NCI-H82 (cell line): ENCODE measurements at places on chromosomes 6 and 20.

DNA sequence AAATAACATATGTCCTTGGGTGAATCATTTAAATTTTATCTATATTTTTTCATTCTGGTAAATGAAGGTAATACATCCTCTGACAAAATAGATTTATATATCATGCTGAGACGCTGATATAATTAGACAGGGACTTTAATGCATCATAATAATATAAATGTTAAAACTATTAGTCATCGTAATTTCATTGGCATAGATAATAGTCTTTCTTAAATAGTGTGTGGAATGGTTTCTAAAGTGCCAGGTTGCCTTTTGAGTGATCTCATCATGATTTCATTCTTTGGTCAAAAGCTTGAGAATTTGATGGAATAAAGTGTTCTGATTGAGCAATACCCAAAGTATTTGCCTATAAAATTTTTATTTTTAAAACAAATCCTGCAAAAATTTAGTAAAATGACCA lies 43.2 kb upstream of the BMP5 start:
- no peak for DNase-seq

GRCh38 chr20:62142252-62143080 lies 728 bp downstream of the PSMA7 start:
- DNase-seq, result no peak

DNA sequence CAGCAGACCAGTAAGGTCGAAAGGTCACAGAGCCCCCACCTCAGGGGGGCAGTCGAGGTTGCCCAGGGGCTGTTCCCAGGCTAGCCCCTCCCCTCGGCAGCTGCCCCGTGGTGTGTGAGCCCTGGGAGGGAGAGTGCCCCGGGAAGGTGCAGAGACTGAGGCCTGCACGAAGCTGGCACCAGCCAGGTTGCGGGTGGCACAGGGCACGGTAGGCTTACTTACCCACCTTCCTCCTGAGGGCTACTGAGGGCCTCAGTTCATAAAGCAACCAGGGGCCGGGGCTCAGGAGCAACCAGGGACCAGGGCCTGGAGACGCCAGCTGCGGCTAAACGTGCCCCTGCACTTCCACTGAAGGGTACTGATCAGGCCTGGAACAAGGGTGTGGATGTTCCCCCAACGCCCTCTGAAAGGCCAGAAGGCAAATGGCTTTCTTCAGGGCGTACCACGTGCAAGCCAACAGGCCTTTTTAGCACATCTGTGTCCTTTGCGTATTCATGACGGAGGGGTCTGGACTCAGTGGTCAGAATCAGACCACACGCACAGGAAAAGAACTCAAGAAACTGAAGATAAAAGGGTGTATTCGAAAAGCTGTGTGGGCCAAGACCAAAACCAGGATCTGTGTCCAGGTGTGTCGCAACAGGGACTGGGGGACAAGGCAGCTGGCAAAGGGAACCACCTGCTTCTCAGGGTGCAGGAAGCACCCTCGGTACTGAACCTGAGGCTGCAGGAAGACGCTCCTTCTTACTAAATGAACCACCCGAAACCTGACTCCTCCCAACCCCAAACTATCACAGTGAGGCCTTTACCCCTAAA lies 24.5 kb upstream of the TCFL5 start:
- no peak for DNase-seq

DNA sequence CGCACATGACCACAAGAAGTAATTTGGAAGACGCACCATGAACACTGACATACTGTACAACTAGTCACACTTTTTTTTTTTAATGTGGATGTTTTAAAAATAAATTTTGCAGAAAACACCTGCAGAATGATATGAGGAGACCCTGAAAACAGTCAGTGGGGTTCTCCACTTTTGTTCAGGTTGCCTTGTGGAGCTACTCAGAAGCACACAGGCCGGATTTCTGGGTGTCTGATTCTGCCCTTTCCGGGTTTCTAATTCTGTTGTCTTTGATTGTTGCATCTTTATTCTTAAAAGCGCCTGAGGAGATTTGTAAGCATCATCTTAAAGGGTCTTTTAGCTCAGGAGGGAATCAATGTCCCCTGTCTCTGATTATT lies 74.5 kb downstream of the SSR1 start:
- no peak for DNase-seq

- DNase-seq, result no peak
Observed at GRCh38 chr6:65760285-65760684, 53.3 kb upstream of the EYS start.

DNA sequence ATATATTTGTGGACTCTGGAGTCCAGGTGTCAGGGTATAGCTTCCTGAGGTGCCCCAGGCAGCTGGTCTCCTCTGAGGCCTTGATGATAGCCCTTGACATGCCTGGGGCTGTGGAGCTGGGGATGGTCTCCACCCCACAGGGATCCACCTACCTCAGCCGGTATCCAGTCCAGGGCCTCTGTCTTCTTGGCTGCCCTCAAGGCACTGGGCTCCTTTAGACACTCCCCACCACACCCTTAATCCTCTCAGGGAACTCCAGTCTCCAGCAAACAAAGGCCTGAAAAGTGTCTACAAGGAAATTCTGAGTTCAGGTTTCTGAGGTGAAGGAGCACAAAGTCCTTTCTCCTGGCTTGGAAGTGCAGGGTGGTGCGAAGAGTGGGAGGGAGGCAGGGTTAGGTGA lies 44.6 kb upstream of the DDR1 start:
- DNase-seq, result no peak

DNA sequence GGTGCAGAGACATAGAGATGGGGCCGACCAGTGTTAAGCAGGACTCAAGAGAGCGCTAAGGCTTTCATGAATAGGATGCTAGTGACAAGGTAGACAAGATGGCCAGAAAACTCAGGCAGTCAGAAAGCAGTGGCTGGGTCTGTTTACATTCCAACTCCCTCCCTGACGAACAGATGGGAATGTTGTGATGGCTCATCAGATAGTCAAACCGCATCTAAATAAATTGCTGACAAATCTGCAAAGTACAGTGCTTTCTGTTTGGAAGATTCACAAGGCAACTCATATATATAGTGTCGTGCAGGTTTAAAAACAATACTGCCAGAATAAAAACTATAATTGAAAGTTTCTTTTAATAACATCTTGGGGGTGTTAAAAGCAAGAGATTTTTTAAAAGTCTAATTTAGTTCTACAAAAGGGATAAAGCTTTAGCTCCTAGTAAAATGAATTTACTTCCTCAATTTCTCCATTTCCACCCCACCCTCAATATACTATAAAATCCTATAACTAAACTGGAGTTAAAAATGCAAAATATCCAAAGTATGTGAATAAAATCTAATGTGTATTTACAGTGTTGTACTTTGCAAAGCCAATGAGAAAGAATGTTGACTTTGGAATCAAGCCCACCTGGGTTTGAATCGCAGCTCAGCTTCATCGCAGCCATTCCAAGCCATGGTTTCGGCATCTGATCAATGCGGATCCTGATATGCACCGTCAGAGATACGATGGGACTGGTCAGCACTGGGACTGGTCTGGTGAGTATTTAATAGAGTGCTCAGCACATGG lies 247.3 kb upstream of the PDE10A start:
- DNase-seq, result no peak

DNA sequence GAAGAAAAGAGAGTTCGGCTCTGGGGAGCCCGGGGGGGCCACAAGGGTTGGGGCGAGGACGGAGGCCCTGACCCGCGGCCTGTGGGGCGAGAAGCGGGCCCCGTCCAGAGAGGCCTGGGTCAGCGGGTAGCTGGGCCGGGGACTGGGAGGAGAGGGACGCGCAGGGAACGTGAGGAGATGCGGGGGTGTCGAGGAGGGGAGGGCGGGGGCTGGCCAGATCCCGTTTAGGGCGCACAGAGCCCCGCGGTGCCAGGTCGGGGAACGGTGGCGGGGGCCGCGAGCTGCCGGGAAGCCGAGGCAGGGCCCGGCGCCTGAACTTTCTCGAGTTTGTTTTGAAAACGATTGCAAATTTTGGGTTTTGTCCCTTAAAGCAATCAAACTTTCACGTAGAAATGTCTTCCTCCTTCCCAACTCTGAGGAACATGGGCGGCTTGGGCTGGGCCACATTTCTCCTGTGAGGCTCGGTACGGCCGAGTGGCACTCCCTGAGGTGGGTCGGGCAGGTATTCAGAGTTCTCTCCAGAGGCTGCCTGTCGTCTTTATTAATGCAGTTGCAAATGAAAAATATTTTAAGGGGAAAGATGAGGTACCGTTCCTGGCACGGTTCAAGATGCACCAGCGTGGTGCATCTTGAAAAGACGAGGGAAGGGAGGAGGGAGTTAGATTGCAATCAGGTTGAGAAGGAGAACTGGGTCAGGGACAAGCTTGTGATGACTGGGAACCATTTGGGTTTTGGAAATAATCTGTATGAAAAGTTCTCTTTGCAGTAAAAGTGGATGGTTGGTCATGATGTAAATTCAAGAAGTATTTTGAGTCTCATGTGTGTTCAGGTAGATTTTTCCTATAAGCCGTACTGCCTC lies 972 bp downstream of the RNF8 start:
- peak; percentile 51 for DNase-seq

GRCh38 chr6:8064638-8065518 lies 689 bp upstream of the BLOC1S5 start:
- peak; percentile 33 for DNase-seq
